HT1080 (cell line): ENCODE measurements at places on chromosomes 11 and 22. TPM values are rescaled to one million over a fixed set of nuclear protein-coding genes. Genes with fewer than 3 reads are reported as not detected.

The RAB38 gene
- not detected in 2 replicates for total RNA-seq

The GAL3ST1 gene
- not detected in 2 replicates for total RNA-seq

- no peak for DNase-seq
Measured at GRCh38 chr22:42074132-42074811, at the start of gene PHETA2. PHETA2 (plus strand) TSS chr22:42074248; CDS start chr22:42077294, 3,046 bp downstream.

DNA sequence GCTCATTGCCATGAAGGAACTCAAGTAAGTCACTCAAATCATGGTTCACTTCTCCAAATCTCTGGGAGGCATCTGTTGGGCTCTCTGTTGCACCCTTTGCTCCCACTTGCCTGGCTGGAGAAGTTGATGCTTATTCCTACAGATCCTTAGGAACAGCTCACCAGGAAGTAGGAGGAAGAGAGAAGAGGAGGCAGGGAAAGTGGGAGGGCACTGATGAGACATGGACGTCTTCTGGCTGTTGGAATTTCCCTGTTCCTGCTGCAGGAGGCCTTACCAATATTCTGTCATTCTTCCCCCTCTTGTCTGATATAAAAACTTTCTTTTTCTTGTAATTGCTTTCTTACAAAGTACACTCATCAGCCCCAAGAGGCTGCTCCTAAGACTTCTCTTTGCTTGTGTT lies 13.6 kb downstream of the POLR2F start:
- no peak for DNase-seq

GRCh38 chr11:2305788-2306451 lies 4.1 kb downstream of the TSPAN32 start:
- DNase-seq: no peak

GRCh38 chr11:4482445-4482844 lies at the start of gene OR52K1:
OR52K1 (plus strand) TSS chr11:4482646; CDS start chr11:4488901, 6,255 bp downstream.
- no peak for DNase-seq

The NPAS4 gene
- not detected in 2 replicates for total RNA-seq

The IL18 gene
- total RNA-seq: 0.32 TPM in 1 of 2 replicates, not detected in the other

DNA sequence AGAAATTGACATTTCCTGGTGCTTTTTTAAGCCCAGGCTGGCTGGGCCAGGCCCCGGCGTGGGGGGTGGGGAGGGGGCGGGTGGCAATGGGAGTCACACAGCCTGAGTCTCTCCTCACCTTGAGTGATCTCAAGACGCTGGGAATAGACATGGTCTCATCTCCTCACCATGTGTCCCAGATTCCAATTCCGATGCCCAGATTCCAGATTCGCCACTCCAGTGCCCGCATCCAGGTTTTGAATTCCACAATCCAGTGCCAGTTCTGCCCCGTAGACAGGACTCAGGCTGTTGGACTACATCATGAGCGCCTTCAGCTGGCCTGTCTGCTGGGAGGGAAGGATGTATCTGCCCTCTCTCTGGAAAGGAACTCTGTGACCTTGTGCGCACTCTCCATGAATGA lies 19.1 kb downstream of the KCNC1 start:
- no peak for DNase-seq

GRCh38 chr22:20423008-20423905 lies 14.4 kb downstream of the SCARF2 start:
- DNase-seq: no peak
